ENCODE measurements at places on chromosomes 2 and 18.

DNA sequence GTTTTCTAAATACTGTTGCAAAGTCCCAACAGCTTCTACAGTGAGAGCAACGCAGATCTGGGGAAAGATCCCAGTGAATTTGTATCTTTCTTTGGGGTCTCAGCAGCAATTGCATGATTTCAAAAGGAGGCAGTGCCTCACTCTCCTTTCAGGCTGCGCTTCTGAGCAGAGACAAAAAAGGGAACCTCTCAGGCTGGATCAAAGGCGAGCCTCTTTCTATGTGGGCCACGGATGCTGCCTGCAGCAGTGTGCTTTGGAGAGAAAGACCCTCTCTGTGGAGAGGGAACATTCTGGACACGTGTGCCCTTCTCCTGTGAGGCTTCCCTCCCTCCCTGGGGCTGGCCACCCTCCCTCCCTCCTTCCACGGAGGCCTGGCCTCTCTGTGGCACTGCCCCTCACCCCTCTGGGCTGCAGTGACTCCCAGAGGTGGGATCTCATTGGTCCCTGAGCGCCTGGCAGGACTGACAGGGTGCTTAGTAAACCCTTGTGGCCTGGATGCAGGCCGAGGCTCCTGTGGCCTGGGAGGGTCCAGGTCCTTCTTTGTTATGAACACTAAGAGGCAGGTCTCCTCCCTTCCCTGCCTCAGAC, 21.6 kb upstream of the PDIA6 start:
- no peak for DNase-seq

GRCh38 chr2:106358081-106358480, 110.1 kb downstream of the RGPD3 start:
- DNase-seq = no peak

DNA sequence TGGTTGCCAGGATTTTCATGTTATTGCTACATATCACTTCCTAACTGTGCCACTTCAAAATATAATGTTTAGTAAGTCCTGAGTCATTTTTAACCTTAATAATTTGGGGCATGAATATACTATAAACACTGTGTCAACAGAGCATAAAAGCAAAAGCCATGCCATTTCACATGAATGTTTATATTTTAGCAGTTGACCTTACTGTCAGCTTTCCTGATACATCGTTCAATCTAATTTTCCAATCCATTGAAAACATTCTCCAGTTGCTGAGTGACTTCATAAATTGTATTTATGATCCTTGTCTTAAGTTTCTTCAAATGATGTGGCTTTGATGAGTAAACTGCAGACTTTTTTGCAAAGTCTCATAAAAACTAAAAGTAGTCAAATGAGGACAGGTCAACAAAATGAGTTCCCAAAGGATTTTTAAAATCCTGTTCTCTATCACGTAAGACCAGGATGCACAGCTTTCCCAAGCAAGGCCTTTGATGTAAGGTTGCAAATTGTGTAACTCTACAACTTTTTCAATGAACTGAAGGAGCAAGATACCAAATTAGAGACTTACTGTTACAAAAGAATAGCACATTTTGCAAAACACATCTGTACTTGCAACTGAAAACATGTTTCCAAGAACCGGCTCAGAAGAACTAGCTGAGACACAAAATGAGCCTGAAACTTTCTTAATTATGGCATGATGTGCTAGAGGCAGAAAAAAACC, 117.7 kb downstream of the SATB2 start:
- peak; percentile 62 for DNase-seq

- peak; percentile 50 for DNase-seq
These were observed 29.1 kb upstream of the SLC38A11 start for GRCh38 chr2:164984428-164984827.

DNA sequence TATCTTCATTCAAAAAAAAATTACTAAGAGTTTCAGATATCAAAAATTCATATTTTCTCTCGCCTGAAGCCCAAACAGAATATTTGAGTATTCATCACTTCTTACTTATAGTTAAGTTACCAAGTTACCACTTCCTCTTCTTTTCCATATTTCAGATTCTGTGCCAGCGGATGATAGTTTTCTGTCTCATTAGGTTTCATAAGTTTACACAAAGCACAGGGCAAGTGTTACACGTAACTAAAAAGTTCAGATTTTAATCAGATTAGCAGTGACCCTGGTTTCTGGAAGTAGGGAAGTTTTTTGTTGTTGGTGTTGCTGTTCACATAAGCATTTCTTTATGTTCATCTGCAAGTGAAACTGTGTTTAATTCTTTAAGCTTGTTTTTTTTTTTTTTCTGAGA, 10.2 kb downstream of the AFTPH start:
- DNase-seq = no peak

DNA sequence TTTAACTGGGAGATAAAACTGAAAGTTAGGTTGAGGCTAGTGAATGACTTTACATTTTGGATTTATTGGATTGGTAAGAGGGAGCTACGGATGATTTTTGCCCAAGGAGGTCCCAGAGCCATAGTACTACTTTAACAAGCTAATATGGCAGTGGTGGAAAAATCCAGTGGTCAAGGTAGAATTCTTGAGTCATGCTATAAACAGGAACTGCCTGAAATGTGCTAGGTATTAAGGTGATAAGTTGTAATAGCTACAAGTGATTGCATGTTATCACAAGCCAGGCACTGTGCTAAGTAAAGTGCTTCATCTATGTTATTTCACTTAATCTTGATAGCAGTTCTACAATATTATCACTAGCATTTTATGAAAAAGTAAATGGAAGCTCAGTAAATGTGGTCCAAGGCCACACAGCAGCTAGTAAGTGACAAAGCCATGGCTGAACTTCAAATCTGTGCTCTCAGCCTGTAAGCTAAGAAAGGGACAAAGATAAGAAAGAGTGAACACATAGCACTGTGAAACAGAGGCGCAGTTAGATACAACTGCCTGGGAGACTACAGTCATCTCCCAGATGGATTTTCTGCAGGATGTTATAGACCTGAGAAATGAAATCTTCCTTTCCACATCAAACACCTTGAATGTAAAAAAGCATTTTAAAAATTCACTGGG, 469.6 kb downstream of the TGIF1 start:
- DNase-seq = no peak

GRCh38 chr2:129909651-129910418, 69.6 kb upstream of the RAB6C start:
- DNase-seq = no peak

GRCh38 chr2:35794796-35795450, 560.7 kb upstream of the CRIM1 start:
- no peak for DNase-seq

DNA sequence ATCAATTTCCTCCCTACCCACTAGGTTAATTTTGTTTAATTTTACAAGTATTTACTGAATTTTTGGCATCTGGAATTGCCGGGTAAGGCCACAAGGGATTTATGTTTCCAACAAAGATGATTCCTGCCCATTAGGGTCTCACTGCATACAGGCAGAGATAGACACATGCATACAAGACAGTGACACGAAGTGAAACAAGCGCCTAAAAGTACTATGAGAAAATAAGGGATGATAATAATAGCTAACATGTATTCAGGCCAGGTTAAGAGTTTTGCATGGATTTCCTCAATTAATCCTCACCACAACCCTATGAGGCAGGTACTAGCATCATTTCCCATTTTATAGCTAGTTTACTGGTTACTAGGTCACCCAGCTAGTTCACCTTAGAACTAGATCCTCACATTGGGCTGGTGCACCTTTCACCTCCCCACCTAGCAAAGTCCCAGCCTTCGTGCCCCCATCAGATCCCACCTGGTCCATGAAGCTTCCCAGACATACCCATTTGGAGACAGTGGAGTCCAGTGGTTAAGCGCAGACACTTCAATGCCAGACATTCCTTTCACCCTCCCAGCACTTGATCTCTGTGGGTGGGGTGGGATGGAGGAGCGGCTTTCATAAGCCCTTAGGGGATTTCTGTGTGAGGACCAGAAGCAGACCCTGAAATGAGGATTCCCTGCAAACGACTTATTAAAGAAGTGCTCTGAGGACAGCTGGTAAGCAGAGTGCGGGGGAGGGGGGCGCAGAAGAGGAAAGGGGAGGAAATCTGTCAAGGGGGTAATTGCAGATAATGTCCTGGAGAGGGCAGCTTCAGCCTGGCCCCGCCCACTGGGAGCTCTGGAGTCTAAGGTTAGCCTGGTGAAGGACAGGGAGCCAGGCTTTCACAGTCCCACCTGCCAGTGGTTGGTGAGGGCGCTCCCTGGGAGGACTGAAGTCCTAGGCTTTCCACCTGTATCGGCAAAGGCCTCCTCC, 5.8 kb upstream of the DGUOK start:
- peak; percentile 45 for DNase-seq
